Right hindlimb (tissue), 1 donor: ENCODE measurements at places on chromosomes 2 and 18.
A peak's percentile ranks its signal among the peaks of the same experiment; 100 is the strongest.

DNA sequence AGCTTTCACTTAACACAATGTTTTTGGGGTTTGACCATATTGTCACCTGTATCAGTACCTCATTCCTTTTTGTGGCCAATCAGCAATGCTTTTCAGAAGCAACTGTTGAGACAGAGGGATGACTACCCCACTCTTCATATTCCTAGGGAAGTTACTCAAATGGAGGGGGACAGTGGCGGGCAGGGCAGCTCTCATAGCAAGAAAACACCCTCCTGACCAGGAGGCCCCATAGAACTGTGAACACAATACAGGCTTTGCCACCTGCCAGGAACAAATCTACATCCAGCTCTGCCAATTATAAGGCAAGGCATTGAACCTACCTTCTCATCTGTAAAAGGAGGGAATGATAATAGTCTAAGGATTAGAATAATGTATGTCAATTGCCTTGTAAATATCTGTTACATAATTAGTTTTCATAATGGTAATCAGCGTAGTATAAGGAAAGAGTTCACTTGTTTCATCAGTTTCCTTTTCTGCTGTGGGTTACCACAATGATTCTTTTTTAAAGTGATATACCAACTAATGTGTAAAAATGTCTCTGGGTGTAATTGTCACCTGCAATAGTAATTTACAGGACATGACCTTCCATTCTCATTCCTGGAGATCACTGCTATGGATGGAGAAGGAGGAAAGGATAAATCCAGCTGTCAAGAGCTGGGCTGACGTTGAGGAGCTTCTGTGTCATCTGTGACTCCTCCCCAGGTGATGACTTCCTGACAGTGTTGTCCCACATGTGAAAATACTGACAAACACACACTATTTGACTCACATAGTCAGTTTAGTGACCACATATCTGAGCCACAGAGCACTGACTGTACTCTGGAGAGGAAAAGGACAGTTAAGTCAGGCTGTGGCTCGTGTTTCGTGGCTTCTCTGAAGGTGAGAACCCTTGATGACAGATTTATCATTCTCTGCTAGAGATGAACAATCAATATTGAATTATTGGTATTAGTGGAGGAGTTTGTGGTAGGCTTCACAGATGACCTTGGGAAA is 13.5 kb downstream of the ALPK2 start:
- no peak for DNase-seq

DNA sequence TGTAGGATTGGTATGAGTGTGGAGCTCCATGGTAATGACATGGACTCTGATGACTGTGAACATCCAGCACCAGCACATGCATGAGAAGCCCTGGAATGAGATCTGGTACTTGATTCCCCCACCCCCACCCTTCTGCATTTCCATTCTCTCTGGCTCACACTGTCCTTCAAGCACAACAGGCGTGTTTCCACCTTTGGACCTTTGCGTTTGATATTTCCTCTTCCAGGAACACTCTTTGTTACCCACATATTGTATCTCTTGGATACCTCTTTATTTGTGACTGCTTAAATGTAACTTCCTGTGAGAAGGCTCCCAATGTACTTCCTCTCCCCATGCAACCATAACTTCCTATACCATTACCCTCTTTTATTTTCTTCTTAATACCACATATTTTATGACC is 263.8 kb downstream of the HNMT start:
- DNase-seq: no peak

- no peak for DNase-seq
Observed at GRCh38 chr18:47425365-47425764, 173.9 kb upstream of the SKOR2 start.

- no peak for DNase-seq
Observed at GRCh38 chr2:61759005-61759404, 94.9 kb downstream of the FAM161A start.

- no peak for DNase-seq
Observed at GRCh38 chr2:172225786-172226185, 123.1 kb upstream of the DLX2 start.

- no peak for DNase-seq
Observed at GRCh38 chr18:69981948-69982347, 34.3 kb upstream of the CD226 start.

GRCh38 chr2:218091746-218092145 is 22.7 kb downstream of the RUFY4 start:
- DNase-seq: no peak

DNA sequence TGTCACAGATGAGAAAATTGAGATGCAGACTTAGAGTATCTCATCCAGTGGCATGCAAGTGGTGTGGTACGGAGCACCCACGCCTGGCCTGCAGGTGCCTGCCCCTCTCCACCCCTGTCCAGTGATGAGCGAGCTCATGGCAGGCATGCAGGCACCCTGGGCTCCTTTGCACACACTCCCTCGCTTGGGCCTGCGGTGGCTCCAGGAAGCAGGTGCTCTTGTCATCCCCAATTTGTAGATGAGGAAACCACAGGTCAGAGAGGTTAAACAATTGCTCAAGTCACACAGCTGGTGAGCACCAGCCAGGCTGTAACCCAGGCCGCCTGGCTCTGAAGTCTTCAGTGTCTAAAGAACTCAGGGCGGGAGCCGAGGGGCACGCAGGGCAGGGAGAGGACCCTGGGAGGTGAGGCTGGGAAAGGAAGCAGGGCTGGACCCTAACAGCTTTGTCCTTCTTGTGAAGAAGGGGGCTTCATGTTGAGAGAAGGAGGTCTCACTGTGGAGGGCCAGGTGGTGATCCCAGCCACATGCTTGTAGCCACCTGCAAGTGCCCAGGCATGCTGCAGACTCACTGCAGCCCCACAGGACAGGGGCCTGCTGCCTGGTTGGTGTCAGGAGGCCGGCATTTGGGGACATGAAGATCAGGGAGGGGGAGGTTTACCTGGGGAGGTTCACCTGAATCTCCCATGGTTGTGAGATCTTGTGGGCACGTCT is 166.2 kb downstream of the SH3RF3 start:
- DNase-seq: no peak

GRCh38 chr2:105328281-105329196 is 996 bp downstream of the TGFBRAP1 start:
- peak; percentile 27 for DNase-seq

DNA sequence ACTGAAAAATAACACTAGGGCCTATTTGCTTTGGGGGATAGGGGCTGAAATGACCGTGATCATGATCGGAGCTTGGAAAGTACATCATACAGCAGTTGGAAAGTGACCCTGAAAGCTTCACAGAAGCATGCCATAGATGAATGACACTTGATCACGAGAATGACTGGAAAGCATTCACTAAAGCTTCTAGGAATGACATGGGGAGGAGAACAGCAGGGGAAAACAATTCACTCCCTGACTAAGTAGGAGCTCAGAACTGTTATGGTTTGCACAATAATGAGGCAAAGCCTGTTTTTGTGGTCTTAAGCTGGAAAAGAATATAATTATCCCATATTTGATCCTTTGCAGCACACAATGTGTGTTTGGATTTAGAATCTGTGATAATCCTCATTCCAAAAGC is 237.5 kb downstream of the NOL4 start:
- no peak for DNase-seq

GRCh38 chr2:38653715-38654527 is 12.0 kb upstream of the GALM start:
- DNase-seq: no peak

- DNase-seq: no peak
Observed at GRCh38 chr2:199607914-199608313, 150.2 kb upstream of the SATB2 start.
